ENCODE measurements at places on chromosomes 4 and X.

DNA sequence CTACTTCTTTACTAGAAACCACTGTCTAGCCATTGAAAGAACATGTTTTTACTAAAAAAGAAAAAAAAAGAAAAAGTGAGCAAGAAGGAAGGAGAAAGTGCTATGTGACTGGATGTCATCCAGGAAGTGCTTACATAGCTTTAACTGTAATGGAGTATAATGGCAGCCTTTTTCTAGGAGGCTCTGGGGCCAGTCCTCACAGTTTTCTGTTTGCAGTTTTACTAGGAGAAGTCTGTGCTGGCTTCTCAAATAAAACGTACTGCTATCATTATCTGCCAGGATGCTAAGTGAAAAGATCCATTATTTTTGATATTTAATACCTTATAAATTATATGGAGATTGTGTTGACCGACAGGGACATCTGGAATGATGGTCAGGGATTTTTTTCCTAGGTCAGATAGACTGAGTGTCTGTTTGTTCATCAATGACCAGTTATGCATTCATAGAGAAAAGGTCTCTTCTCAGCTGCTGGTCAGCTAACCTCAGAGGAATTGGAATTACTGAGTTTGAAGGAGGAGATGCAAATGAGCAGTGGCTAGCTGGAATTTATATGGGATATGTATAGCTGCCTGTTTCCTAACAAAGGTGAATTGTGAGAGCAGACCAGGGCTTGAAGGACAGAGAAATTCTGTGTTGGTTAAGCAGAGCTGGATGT lies 21.7 kb downstream of the LPAR4 start:
- no peak for DNase-seq

DNA sequence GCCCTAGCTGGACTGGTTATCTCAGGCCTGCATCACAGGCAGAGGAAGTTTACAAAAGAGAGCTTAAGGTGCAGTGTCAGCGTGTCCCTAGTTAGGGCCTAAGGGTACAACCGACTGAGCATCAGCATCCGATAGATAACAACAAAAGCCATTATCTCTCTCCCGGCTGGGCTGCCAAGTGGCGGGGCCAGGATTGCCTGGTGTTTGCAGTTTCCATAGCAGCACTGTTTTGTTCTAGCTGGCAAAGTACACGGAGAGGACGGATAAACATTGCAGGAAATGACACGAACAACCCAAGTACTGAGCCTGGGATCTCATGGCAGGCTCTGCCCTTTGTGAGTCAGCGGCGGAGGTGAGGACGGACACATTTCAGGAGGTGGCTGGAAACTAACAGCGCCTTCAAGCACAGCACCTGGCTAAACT lies 104.7 kb upstream of the NOCT start:
- peak; percentile 71 for DNase-seq

DNA sequence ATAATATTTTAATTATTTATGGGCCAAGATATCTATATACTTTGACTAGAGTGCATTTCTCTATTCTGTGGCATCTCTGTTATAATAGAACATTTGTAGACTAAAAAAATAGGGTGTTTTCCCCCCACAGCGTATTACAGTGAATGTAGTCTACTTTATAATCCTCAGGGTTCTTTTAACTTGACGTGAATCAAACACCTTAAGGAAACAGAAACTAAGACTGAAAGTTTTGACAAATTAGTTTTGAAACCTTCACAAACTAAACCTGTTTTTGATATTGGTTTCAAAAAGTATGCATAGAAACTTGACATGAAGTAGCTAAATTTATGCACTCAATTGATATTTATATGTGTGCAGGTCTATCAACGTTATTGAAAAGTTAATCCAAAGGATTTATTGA lies 1963.1 kb upstream of the TENM3 start:
- no peak for DNase-seq

DNA sequence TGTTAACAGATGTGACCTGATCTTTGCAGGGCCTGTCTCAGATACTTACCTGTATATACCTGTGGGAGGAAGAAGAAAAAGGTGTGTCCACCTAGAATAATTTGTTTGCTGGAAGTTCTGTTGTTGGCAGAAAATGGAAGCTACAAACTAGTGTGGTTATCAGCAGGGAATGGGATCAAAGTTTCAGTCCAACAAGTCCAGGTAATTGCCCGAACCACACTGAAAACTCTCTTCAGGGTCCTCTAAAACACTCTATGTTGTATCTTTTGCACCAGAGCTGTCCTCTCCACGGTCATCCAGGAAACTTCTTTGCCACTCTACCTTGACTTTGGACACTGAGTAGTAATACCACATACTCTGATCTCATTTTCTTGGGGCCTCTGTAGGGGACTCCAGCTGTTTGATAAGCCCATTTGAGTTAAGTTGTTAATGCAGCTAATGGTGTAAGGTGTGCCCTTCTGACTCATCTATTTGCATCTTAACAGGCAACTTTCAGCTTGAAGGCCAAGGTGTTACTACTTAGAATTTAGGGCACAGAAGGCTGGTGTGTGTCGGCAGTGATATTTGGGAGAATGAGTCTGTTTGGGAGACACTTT lies 38.7 kb upstream of the GATB start:
- no peak for DNase-seq

GRCh38 chr4:152659806-152660205 lies 20.0 kb downstream of the TMEM154 start:
- DNase-seq: no peak

GRCh38 chr4:180610324-180610723 lies 1632.9 kb upstream of the TENM3 start:
- no peak for DNase-seq

GRCh38 chr4:176810481-176811249 lies 17.9 kb upstream of the VEGFC start:
- no peak for DNase-seq

DNA sequence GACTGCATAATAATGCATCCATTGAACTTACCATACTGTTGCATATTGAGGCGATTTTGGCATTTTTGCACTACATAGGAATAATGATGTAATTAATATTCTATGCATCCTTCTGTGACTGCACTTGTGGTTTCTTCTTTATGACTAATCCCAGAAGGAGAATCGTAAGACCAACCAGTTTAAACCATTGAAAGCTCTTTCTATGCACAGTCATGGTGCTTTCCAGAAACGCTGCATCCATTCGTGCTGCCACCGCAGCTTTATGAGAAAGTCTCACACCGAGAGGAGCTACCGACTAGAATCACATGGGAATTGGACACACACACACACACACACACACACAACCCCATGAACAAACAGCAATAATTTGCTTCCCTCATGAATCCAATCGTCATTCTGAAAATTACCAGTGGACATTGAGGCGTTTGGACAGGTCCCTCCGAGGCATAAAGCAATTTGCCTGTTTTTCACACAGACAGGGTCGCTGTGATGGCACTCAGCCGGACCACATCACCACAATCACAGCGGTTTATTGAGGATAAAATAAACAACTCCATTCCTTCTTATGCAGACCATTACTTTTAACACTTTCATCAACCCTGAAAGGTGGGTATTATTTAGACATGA lies 64.2 kb downstream of the PACRGL start:
- DNase-seq: no peak

GRCh38 chr4:92387459-92388069 lies 83.8 kb downstream of the GRID2 start:
- no peak for DNase-seq

- DNase-seq: no peak
These were observed 97.9 kb downstream of the NR3C2 start for GRCh38 chr4:148344352-148344751.

DNA sequence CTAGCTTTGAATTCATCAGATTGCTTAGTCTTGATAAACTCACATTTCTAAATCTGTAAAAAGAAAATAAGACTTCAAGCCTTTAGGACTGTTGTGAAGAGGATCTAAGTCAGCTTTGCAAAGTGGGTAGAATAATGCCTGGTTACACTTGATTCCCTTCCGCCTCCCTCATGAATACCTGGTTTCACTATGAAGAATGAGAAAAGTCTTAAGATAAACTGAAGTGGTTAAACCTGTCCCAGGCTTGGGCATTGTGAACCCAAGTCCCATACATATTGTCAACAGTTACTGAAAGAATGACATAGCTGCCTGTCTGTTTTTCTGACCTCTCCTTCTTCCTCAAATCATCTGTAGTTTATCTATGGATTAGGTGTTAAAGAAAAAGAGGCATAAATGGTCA lies 16.7 kb upstream of the GBA3 start:
- DNase-seq: no peak

GRCh38 chrX:1449036-1449822 lies 3.5 kb downstream of the ASMTL start:
- peak; percentile 18 for DNase-seq

GRCh38 chr4:140720387-140721304 lies 35.5 kb downstream of the TBC1D9 start:
- no peak for DNase-seq

DNA sequence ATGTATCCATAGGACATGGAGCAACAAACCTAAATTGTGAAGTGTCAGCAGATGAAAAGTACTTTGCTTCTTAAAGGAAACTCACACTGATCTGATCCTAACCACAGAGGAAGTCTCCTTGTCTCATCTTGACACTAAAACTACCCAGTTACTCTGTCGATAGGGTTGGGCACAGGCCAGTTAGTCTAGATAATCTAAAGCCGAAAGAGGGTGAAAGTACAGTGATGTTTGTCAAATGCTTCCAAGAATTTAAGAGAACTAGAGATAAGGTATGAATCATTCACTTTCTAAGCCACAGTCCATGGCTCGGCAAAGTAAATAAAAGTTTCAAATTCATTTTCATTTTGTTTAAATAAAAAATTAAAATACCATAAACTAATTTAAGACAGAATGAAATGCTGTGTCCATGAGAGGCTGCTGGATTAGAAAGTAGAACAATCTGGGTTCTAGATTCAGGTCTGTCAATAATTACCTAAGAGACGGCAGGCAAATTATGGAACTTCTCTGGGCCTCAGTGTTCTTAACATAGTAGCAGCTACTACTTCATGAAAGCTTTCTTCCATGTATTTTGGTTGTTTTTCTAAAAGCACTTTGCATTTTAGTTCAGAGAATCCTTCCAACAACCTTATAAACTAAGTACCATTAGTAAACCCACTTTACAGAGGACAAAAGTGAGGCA lies 176.7 kb downstream of the LDB2 start:
- no peak for DNase-seq

DNA sequence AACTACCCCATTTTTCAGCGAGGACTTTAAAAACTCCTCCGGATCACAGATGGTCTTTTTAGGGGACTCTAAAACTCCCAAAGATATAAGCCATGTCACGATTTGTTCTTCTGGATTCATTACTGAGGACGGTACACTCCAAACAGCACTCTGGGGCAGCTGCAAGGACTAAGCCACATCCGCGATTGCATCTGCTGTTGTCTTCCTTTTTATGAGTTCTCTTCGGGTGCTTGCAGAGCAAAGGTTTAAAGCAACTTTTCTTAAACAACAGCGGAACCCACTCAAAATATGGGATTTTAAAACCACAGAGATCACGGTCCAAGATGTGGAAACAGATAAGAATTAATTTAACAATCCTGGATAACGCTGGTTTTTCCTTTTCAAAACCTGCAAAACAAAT lies at the start of gene ARHGEF6:
Gene ARHGEF6 (minus strand): TSS at position 170 of the 400 bp plus-strand sequence. CDS start 50 bp downstream, at position 120.
- no peak for DNase-seq

- no peak for DNase-seq
These were observed 401.8 kb downstream of the PRDM5 start for GRCh38 chr4:120520761-120521160.

DNA sequence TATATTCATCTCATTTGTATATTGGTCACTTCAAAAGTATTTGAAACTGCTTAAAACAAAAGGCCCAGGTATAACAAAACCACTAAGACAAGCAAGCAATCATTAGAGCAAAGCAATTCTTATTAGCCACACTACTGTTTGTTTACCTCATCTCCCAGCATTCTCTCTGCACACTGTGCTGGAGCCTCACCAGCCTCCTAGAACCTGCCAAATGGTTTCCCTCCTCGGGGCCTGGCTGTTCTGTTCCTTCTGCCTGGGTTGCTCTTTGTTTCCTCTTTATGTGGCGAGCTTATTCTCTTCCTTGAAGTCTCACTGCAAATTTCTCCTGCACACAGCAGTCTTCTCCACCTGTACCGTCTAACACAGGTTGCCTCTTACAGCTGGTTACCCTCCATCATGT lies 67.5 kb upstream of the MND1 start:
- DNase-seq: no peak

DNA sequence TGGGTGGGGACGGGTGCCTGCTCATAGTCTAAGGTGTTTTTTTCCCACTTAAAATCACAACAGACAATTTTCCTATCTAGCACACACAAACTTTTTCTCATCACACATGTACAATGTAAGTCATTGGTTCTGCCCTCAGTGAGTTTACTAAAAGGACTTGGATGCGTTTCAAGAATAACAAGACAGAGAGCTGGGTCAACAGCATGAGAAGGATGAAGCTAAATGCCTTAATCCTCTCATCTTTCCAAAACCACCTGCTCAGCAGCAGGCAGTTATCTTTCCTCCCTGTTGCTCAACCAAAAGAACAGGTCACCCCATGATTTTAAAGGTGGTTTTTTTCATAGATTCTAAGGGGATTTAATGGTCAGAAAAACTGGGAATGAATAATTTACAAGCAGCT lies 40.1 kb downstream of the OFD1 start:
- DNase-seq: no peak

DNA sequence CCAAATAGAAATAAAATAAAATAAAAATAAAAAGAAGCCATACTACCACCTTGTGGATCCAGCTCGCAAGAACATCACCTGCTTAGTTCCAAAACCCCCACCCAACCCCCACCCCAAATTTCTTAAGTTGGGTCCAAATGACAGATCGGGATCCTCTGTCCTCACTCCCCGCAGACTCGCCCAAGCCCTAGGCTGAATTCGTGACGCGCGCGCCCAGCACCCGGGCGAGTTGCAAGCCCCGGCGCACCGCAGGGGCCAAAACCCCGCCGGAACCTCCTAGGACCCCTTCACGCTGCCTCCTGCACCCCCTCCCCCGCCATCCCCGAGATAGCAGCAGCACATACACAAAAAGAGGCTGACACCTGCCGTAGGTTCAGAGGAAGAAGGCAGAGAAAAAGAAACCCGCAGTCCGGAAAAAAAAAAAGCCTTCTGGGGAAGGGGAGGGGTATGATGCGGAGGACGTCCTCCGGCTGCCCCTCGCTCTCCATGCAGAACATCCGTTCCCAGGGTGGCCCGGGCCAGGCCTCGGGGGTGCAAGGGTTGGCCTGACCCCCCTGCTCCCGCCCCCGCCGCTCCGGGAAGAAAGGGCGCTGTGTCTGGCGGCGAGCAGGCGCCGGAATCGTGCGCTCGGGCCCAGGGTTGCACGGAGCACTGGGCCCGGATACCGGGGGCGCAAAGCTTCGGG lies 2.6 kb downstream of the NLGN4X start:
- no peak for DNase-seq

- no peak for DNase-seq
These were observed 39.6 kb downstream of the RPS6KA3 start for GRCh38 chrX:20227116-20227515.

GRCh38 chr4:158857951-158858350 lies 89.1 kb downstream of the FNIP2 start:
- no peak for DNase-seq

DNA sequence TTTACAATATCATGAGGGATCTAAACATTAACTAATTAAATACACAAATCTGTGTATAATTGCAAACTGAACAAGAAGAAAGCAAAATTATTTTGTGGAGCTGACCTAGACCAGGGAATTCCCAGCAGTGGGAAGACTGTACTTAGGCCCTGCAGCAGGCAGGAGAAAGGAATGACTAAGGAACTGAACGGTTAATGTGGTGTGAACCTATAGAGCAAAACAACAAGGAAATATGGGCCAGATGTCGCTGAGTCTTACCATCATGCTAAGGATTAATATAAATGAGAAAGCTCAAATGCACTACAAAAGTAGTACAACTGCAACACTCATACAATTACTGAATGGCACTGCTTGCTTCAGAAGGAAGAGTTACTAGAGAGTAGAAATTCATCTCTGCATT lies 120.3 kb upstream of the ATXN3L start:
- DNase-seq: no peak

GRCh38 chrX:85859426-85859825 lies 187.9 kb downstream of the CHM start:
- DNase-seq: no peak

Data from upper lobe of right lung (tissue), 1 donor.